ENCODE measurements at places on chromosomes 11 and 22.

- no peak for DNase-seq
Measured at GRCh38 chr11:11980841-11981308, 27.6 kb downstream of the DKK3 start.

DNA sequence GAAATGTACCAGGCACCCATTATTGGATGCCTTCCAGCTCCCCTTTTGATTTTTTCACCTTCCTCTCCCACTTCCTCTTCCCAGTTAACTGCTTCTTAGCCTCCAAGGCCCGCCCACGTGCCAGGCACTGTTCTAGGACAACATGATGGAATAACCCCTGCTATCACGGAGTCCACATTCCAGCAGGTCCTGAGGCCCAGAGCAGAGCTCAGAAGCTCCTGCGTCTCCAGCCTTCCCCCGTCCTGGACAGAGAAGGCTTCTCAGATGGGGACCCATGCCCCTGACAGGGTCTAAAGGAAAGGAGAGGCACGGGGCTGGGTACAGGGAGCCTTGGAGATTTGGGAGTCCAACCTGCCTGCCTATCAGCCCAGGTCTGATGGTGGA lies 29.1 kb downstream of the TRIM29 start:
- no peak for DNase-seq

GRCh38 chr22:23259916-23260644 lies 79.8 kb downstream of the BCR start:
- DNase-seq: no peak

DNA sequence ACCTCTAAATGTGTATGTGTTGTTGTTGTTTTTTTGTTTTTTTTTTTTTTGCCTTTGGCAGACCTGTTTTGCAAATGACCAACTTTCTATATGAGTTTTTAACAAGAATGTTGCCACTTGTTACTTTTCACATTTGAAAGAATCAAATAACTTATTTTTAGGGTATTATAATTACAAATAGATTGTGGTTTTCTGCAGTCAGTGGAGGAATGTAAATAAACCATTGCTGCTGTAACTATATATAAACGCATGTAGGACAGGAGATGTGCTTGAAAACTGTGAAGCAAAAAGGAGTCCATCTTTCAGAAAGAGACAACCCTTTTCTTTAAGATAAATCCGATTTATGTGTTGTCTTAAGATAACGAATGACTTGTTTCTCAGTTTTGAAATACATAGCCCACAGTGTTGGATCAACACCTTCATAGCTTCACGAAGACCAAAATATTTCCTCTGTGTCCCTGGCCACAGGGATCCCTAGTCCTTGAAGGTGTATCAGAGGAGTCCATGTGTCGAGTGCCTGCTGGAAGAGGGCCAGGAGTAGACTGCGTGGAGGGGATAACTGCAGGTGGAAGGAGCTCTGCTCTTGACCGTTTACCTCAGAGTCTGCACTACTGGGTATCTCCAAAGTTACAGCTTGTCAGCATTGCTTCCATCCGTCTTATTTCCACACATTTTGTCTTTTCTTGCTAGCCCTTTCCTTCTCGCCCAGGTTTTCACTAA lies 24.7 kb downstream of the TNRC6B start:
- no peak for DNase-seq

DNA sequence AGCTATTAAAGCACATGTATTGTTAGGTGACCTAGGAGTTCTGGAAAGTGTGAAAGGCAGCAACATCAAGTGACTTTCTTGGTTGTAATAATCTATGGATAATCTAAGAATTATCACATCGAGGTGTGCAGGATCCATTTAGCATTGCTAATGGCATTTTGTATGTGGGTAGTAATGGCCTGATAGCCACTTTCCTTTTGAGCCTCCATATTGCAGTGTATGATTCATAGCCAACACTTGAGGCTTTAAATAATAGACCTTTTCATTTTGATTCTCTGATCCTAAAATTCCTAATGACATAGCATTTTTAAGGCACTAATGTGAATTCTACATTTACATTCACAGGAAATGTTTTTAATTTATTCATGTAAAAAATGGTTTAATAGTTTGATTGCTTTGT lies 759.4 kb downstream of the NELL1 start:
- no peak for DNase-seq

DNA sequence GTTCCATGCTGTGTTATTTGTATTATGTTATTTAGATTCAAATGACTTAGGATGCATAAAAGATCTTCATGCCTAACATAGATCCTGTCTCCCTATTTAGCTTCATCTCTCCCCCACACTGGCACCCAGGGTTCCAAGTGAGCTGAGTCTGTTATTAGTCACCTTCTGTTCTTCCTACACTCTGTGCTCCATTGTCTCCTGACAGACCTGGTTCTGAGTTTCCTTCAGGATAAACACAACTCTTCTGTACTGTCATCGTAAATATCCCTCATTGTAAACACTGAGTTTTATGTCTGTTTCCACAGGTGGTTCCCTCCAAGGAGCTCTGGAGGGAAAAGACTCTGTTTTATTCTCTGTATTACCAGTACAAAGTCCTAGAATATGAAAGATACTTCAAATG lies 8.7 kb downstream of the MMP26 start:
- no peak for DNase-seq
